Right atrium auricular region (tissue), 2 donors: ENCODE measurements at places on chromosomes 2 and 18.

DNA sequence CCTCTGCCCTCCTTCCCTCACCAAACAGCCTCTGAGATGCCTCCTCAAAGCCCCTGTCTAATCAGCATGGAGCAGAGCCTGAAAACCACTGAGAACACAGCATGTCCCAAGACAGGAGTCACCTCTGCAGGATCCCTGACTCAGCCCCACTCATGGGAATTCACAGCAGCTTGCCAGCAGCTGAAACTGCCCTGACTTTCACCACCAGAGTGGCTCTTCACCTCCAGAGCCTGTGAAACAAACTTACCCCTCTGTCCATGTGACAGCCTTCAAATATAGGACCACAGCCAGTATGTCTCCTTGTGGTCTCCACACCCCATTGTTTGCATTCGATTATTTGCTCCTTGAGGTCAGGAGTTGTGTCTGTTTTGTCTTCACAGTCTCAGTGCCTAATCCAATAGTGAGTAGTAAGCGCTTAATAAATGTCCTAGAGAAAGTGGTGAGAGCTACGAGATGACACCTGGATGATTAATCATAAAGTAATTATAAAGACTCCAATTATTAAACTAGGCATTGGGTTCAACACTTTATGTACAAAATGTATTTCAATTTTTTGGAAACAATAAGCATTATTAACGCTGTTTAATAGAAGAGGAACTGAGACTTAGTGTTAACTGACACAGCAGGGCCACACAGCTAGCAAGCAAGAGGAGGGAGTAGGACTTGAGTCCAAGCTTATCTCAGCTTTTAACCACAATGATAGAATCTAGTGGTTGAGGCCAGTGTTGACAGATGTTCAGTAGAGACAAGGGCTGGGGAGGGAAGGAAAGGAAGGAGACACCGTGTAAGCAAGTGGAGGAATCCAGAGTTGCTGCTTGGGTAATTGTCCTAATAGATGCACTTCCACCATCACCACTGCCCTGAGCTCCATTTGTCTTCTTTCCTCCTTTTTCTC is 358.7 kb upstream of the TNP1 start:
- no peaks in the 10 kb centered on the region for H3K27me3 ChIP-seq
- DNase-seq = no peak
- no peak overlapping the region for H3K27ac ChIP-seq
- no peaks in the 10 kb centered on the region for H3K36me3 ChIP-seq

GRCh38 chr2:1618191-1618961 is 125.9 kb downstream of the PXDN start:
- H3K27me3 ChIP-seq = no peaks in the 10 kb centered on the region
- no peaks in the 10 kb centered on the region for H3K4me1 ChIP-seq
- no peak for DNase-seq
- no peak overlapping the region for H3K27ac ChIP-seq
- no peak overlapping the region for H3K4me3 ChIP-seq

GRCh38 chr18:9638886-9639285 is 24.5 kb upstream of the PPP4R1 start:
- no peak overlapping the region for H3K4me3 ChIP-seq
- H3K4me1 ChIP-seq = peaks cover 11% of the 10 kb centered on the region
- no peaks in the 10 kb centered on the region for H3K27me3 ChIP-seq
- no peaks in the 10 kb centered on the region for H3K36me3 ChIP-seq
- no peak overlapping the region for H3K27ac ChIP-seq

GRCh38 chr2:118291251-118291880 is 203.1 kb downstream of the INSIG2 start:
- no peak overlapping the region for H3K4me3 ChIP-seq
- no peak overlapping the region for H3K27ac ChIP-seq
- H3K27me3 ChIP-seq = no peaks in the 10 kb centered on the region
- H3K4me1 ChIP-seq = no peaks in the 10 kb centered on the region
